ENCODE measurements at places on chromosomes 16 and 17.

DNA sequence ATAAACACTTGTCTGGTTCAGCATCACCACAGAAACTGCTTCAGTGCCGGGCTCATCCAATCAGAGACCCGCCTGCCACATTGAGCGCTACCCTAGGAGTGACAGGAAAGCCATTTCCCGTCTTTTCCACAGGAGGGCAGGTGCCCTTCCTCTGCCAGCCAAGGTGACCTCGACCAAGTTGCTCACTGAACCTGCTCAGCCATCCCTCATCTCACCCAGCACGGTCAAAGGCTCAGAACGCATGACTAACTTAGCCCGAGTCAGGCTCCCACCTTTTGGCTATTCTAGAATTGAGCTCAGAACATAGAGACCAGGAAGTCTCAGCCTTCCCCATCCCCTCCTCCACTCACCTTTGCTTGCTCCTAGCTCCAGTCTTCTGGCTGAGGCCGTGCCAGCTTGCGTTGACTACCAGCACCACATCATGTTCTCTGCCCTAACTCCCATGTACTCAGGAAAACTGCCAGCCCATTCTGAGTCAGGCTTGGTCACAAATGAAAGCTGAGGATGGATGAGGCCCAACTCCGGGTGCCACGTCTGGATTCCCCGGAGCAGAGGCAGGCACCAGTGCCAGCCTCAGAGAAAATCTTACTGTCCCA lies 15.6 kb downstream of the MRPS23 start:
- DNase-seq: no peak

DNA sequence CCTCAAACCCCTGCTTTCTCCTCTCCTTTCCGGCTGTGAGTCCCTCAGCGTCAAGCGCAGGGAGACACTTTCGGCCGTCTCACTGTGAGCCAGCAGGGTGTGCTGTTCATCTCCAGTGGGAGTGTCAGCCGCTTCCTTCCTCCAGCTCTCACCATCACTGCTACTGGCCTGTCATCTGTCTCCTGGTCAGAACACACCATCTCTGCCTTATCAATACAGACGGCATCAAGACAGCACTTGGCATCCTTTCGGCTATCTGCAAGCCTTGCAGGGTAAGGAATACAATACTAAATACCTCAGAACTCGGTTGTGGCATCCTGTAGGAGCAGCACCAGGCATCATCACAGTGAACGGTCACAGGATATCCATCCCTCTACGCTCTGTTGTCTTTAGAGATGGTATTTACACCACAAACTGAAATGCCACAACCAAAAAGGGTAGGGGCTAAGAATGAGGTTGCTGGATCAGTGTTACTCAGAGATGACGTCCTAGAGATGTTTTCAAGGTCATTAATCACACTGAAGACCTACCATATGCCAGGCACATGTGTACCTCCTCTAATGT lies 20.7 kb upstream of the CMTM4 start:
- peak; percentile 86 for DNase-seq

- peak; percentile 20 for DNase-seq
Observed at GRCh38 chr17:38591759-38592241, 14.0 kb downstream of the SRCIN1 start.

DNA sequence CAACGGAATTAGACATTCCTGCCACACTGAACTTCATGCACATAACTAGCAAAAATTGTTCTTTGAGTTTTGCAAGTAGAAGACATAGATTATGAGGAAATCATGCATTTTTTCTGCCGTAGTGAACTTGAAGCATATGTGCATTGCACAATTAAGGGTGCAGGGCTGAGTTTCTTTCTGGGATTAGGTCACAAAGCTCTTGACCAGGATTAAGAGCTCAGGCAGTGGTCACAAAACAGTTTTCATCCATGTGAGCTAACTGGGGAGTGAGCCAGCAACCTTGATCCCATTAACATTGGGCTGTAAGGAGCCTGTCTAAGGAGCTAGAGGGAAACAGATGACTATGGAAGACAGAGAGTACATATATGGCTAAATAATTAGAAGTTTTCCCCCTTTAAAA lies 143.7 kb downstream of the PMP22 start:
- DNase-seq: no peak

DNA sequence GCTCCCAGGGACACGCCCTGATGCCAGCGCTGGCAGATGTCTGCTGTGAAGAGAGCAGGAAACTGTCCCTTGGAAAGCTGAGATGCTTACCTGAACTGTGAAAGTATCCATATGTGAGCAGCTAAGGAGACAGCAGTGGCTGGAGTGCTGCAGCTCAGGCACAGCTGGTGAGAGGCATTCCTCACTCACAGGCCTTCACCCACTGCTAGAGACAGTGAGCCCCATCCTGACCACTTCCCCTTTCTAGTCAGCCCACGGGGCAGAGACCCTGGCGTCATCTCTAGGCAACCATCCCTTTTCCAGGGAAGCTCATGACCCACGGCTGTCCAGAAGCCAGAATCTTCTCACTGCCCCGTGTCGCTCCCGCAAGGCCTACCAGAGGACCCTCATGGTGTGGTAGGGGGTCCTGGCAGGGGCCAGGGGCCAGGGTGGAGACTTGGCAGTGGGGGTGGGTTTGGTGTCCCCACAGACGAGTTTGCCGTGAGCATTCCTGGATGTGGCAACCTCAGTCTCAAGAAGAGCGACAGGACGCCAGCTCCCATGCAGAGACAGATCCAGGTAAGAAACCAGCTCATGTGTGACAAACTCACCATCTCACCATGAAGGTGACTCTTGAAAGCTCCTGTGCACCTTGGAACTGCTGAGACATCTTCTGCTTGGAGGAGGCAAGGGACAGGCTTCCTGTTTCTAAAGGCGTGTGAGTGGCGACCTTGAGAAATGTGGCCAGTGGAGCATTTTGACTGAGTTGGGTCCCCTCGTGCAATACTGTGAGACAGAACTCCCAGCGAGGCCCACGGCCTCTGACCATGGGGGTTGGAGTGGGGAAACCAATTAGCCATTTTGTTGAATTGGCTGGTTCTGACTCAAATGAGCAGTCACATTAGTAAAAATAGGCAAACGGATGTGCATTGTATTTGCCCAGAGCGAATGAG lies at the start of gene SCIMP:
Gene SCIMP, minus strand, starts transcription at position 216 of the 932 bp plus-strand sequence. Its CDS starts 105 bp downstream, at position 111.
- DNase-seq: no peak

- no peak for DNase-seq
Observed at GRCh38 chr16:31530405-31530804, 2.7 kb downstream of the AHSP start.

- DNase-seq: no peak
Observed at GRCh38 chr17:42106009-42106408, 6.5 kb downstream of the DHX58 start.

- DNase-seq: no peak
Observed at GRCh38 chr16:70768203-70768580, 32.8 kb downstream of the VAC14 start.

- DNase-seq: no peak
Observed at GRCh38 chr16:55832773-55833691, at the start of gene CES1. Gene CES1, minus strand, starts transcription at chr16:55833096. Its CDS starts 41 bp downstream, at chr16:55833055.
